ENCODE measurements at places on chromosomes 16 and 17.

DNA sequence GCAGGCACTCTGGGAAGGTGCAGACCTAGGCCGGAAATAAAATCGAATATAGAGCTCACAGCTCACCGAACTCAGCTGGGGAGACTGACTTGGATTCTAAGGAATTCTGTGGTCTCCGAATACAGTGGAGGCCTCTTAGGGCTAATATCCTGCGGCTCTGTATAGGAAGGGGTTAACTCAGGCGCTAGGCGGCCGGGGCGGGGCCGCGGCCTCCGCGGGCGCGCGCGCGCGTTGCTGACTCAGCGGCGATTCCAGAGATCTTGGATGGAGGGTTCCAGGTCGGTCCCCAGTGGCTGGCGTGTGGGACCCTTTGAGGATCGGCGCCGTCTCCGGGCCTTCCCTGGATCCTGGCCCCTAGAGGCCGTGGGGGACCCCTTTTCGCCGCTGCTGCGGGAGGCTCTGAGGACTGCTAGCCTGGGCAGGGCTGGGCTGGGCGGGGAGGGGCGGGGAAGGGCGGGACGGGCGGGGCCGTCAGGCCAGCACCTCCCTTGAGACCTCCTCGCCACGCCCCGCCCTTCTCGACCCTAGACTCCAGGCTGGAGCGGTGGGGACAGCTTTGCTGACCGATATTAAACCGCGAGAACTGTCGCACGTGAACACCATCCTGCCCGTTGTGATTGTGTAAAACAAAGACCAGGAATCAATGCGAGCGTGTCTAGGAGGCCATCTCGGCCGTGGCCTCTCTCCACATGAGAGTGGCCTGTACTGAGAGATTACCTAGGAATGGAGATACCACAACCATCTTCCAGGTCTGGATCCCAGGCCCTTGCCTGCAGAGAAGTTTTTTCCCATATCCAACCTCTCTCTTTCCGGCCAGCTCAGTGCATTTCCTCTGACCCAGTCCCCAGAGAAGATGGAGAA, 1.4 kb upstream of the PLEKHH3 start:
- DNase-seq: peak; percentile 74

- no peak for DNase-seq
These were observed 9.3 kb downstream of the CORO6 start for GRCh38 chr17:29613352-29613837.

GRCh38 chr16:79991969-79992368, 391.4 kb upstream of the MAF start:
- no peak for DNase-seq

DNA sequence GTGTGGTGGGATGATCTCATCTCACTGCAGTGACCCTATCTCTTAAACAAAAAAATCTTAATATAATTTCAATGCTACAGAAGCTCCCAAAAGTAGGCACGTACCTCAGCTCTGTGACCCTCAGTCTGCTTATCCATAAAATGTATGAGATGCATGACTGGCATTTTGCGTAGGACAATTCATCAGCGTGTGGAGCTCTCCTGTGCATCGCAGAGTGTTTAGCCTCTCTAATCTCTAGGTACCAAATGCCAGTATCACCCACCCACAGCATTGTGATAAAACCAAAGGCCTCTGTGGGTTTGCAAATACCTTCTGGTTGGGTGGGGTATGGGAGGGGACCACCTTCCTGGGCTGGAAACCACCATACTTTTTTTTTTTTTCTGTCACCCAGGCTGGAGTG, 19.0 kb upstream of the TUBG2 start:
- DNase-seq: no peak

- DNase-seq: no peak
These were observed 10.4 kb upstream of the FAM20A start for GRCh38 chr17:68611353-68612208.

DNA sequence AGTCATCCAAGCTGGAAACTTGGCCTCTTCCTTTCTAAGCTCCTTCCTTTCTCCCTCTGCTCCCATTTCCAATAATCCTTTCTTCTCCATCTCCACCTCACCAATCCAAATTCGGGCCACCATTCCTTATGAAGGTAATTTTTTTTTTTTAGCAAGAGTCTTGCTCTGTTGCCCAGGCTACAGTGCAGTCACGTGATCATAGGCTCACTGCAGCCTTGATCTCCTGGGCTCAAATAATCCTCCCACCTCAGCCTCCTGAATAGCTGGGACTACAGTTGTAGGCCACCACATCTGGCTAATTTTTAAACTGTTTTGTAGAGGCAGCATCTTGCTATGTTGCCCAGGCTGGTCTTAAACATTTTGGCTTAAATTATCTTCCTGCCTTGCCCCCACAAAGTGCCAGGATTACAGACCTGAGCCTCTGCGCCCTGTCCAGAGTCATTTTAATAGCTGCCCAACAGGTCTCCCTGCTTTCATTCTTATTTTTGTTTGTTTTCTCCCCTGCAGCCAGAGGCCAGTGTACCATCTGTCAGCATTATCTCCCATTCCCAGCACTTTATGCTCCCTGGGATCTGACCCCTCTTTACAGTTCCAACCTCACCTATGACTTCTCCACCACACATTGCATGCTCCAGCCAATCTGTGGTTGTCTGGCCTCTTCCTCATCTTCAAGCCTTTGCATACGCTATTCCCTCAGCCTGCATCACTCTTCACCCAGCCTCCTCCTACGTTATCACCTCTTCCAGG, 2.3 kb upstream of the GP2 start:
- no peak for DNase-seq

DNA sequence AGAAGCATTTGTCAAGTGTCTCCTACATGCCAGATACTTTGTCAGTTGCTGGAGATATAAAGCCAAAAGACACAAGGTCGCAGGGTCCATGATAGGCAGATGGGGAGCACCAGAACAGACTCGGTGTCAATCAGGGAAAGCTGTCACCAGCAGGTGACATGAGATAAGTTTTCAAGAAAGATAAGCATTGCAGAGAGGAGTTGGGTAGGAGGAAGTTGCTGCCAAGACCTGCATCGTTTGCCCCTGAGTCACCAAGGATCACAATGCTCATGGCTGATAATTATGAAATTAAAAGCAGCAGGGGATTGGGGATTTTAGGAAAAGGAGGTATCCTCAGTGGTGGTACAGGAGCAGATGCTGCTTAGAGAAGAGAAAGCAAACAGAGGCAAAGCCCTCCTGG, 551.1 kb upstream of the CDH11 start:
- no peak for DNase-seq
